ENCODE measurements at places on chromosomes 11 and 22.

DNA sequence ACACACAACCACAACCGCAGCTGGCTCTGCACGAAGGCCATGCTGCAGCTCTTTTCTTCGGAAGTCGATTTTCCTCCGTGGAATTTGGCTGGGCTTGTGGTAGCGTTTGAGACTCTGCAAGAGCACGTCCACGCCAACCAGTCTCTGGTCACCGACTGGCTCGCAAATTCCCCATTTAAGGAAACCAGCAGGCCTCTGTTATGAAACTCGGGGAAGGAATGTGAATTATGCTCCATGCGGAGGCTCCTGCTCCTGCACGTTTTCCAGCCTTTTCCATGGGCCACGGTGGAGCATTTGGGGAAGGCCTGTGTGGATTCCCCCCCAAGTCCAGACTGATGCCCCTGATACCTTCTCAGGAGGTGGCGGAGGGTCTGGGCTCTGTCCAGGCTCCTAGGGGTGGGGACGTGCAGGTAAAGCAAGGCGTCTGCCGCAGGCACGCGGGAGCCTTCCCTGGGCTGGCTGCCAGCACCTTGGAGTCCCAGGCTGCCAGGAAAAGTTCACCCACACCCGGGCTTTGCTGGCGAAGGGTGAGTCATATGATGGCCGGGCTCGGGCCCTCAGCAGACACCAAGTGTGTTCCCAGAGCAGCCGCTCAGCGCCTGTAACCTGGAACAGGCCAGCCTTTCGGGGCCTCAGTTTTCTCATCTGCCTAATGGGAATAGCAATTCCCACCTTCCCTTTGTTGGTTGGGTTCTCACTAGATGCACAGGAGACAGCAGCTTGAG lies 41.9 kb downstream of the LRP5 start:
- DNase-seq: no peak

DNA sequence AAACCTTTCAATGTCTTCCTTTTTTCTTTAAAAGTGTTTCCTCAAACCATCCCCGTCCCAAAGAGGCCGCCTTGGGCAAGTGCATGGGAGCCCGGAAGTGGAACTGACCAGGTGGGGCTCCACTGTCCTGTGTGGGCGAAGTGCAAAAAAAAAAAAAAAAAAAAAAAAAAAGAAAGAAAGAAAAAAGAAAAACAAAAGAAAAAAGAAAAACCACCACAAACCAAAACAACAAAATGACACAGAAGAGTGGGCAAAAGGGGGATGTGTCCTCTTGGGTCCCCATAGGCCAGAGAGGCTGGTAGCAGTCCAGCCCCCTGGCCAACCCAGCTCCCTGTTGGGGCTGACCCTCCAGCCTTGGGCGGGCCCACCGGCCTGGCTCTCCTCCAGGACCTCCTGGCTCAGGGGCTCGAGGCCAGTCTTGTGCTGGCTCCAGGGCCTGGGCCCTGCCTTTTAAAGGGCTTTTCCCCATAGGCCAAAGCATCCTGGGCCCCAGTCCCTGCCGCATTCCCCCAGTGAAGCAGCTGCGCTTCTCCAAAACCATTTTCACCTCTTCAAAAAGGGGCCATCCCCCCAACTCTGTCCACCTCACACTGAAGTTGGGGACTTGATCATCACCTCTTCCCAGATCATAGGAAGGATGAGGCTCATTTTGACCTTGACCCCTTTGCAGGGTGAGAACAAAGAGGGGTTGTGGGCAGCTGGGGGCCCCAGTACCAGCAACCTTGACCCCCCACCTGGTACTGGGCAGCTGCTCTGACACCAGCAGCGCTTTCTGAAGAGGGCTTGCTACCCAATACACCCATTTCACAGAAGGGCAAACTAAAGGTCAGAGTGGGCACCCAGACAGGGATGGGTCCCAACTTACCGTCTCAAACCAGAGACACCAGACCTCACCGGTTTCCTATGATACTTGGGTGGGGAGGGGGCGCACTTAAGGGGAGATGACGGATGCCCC lies 9.4 kb downstream of the CBX6 start:
- peak; percentile 24 for DNase-seq

DNA sequence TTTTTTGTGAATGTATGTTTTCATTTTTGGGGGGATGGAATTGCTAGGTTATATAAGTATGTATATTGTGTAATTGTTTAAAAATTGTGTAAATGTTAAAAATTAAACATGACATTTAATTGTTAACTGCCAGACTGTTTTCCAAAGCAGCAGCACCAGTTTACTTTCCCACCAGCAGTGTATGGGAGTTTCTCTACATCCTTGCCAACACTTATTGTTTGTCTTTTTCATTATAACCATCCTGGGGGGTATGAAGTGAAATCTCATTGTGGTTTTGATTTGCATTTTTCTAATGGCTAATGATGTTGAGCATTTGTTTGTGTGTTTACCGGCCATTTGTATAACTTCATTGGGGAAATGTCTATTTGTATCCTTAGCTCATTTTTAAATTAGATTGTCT lies 31.7 kb upstream of the RRAS2 start:
- no peak for DNase-seq

DNA sequence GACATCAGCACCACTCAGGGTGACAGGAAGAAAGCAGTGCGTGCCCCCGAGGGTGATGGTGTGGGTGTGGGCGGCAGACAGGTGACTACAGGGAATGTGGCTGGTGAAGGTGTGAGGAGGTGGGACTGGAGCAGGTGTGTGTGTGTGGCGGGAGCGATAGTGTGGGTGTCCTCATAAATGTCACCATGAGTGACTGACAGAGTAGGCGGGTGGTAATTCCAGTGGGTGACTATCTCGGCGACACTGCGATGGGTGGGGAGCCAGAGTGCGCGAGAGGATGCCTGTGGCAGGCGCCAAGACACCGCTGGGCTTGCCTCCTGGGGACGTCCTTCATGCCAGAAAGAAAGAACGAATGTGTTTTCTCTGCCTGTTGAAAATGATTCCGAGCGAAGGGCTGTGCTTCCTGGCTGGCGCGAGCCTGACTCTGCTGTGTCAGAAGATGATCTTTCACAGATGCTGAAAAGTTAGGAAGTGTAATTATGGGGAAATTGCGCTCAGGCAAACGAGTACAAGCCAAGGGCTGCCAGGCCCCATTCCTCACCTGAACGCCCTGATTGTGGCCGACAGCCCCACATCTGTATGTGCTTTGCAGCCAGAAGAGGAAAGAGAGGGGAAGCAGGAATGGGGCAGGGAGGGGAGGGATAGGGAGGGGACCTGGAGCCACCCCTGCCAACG lies 98.8 kb upstream of the CD82 start:
- DNase-seq: no peak

DNA sequence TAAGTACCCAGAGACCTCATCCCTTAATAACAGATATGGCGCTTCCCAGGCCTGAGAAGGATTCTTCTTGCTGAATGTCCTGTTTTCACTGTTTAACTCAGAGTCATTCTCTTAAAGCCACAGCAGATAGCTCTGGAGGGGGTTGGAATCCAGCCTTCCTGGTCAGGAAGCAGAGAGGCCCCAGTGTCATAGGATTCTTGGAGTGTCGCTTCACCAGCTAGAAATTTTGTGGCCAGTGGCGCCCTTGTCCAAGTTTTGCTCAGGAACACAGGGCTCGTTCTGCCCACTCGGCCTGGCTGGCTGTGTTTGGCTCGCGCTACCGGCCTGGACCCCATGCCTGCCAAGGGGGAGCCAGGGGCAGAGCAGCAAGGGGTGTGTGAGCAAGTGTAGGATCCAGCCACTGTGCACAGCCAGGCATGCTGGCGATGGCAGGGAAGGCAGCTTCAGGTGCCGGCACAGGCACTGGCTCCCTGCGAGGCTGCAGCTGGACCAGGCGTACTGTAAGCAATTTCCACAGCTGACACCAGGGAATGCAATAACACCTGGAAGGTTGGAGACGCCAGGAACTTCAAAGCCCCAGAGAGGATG lies 214.8 kb upstream of the SESN3 start:
- no peak for DNase-seq

Data from NCI-H82 (cell line).